ENCODE measurements at places on chromosomes 4 and X.
A peak's percentile ranks its signal among the peaks of the same experiment; 100 is the strongest.

GRCh38 chrX:99603091-99603814 lies 806.8 kb downstream of the PCDH19 start:
- no peak for DNase-seq

DNA sequence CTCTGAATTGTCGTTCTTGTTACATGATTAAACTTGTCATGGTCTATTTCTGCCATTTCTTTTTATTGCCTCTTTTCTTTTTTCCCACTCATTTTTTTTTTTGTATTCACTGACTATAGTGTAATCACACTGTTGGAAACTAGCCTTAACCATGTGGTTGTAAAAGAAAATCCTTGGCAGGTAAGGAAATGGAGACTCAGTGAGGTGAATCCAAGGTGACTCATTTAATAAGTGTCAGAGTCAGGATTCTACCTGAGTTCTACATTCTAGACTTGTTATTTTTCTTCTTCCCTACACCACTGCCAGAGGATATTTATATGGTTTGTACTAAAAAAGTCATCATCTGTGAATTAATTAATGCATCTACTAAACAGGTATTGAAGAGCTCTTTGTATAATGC lies 152.2 kb downstream of the CBLL2 start:
- DNase-seq = no peak

GRCh38 chr4:184384810-184385557 lies 89.4 kb downstream of the IRF2 start:
- no peak for DNase-seq

DNA sequence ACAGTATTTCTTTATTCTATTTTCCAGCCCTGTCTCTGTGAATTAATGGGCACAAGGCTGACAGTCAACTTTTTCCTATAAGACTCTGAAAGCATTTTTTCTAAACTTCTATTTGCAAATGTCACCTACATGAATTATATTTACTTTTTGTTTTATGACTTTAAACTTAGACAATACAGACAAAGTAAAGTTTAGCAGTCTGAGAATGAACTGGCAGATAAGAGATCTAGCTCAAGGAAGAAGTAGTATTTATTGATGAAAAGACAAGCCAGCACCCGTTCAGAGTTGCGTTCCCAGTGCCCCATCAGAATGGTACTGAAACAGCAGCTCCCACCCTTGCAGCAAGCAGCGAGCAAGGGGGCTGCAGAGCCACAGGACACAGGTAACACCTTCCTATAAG lies 148.5 kb downstream of the FAM13A start:
- DNase-seq = no peak

GRCh38 chr4:7705062-7705461 lies 234.6 kb downstream of the AFAP1 start:
- DNase-seq = no peak

GRCh38 chr4:140326395-140326993 lies 47.0 kb upstream of the SCOC start:
- DNase-seq = peak; percentile 25

- no peak for DNase-seq
These were observed 168.1 kb downstream of the VSIG4 start for GRCh38 chrX:65871671-65872311.

DNA sequence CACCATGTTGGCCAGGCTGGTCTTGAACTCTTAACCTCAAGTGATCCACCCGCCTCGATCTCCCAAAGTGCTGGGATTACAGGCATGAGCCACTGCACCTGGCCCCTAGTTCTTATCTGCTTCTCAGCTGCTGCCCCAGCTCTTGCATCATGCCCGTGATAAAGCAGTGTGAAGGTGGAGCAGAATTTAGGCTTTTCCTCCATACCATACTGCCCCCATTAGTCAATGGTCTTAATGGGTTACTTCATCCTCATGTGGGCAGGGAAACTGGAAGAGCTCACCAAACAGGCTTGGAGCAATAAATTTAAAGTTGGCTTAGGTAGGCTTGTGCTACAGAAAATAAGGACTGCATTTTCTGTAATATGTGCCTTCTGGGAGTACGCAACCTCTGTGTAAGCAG lies 636.9 kb upstream of the BOD1L1 start:
- DNase-seq = no peak

DNA sequence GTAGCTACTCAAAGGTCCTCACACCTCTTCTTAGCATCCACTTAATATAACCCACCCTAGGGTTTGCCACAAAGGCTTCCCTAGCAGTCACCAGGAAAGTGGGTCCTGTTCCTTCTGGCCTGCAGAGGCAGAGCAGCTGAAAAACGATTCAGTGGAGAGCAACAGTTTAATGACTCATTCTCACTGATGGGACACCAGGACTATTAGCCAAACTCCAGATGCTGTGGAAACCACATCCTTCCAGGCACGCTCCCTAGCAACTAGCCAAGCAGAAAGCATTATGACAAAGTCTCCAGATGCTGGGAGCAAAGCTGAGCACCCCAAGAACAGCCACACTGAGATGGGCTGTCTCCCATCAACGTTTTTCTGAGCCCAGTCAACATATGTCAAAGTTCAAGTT lies 30.3 kb upstream of the UTP14A start:
- DNase-seq = peak; percentile 65

DNA sequence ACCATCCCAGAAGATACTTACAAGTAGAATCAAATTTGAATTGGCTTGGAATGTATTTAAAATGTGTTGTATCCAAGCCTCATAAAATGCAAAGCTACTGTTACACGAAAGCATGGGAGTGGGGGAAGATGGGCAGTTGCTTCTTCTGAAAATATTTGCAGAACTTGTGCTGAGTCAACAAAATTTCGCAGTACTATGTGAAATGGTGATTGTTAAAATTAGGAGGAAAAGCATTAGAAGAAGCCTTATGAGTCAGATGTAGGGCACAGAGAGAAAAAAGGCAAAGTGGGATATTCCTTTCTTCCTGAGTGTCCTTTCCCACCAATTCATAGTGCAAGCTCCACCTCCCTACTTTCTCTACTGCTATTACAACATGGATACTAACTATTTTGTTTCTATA lies 332.7 kb downstream of the PRDM5 start:
- no peak for DNase-seq

DNA sequence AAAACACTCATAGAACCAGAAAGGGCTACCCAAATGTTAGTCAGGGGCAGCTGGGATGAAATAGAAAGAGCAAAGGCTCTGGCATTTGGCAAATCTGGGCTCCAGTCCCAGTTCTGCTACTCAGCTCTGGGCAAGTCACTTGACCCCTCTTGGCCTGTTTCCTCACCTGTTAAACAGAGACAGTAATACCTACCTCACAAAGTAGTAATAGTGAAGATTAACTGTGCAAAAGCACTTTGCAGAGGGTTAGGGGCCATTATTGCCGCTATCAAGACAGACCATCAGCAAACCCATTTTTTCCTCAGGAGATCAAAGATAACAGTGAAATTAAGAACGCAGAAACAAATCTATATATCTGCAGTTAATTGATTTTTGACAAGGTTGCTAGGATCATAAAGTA lies 20.6 kb downstream of the ZBTB33 start:
- no peak for DNase-seq

DNA sequence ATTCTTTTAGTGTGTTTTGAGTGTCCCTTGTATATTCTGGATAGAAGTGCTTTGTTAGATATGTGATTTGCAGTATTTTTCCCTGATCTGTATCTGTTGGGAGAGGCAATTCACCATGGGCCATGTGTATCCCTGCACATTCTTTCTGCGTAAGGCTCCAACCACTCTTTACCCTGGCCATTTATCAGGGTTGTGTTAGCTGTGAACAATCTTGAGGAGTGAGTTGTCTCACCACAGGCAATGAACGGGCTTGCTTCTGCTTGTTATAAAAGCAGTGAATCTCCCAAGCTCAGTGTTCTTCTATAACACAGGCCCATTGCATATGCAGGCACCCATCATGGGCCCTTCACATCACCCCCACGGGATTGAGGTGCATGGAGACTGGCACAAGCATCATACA lies 18.9 kb upstream of the SMIM10 start:
- DNase-seq = no peak

GRCh38 chr4:124803641-124804040 lies 91.1 kb upstream of the ANKRD50 start:
- peak; percentile 32 for DNase-seq

GRCh38 chr4:139886798-139887197 lies 221.2 kb downstream of the MGST2 start:
- DNase-seq = no peak

DNA sequence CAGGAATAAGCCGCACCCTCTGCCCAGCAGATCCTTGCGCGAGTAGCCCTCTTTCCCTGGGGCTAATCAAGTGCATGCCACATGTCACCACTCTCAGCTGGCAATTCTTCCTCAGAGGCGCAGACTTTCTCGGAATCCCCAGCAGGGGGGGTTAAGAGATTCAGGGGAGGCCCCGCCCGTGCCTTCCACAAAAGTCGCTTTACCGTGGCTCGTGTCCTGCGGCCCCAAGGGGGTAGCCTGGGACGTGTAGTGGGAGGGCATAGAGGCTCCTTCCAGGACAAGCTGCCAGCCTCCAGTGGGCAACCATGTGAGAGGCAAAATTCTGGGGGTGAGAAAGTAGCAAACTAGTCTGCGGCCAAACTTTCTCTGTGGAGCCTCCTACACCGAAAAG lies 652 bp downstream of the SRPX start:
- DNase-seq = no peak

DNA sequence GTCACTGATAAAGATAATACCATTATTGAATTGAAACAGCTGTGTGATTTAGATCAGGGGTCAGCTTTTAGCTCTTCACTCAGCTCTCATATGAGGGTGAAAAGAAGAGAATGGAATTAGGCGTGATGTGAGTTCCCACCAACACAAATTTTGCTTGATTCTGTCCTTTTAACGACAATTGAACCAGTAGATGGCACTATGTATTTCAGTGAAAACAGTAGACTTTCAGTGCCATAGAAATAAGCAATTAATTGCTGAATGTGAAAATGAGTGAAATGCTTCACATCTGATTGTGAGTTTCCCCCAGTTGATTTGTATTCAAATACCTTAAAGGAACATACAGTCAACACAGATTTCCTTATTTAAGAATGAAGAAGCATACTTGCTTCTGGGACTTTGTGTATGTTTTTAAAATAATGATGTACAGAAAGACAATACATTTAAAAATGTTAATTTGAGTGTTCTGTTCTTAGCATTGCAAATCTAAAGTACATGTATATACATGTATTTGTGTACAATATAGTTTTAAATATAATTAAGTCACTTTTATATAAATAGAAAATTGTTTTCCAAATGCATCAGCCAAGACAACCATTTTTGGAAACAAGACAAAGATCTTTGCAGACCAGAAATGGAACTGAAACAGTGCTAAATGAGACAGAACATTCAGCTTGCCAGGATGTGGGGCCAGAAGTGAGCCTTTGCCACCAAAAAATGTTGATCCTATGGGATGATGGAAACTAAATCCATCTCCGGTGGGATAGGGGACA lies 178.8 kb downstream of the SNCA start:
- DNase-seq = peak; percentile 15

Measured in stromal cell of bone marrow (primary cell).